ENCODE measurements at places on chromosomes 3 and 15.

DNA sequence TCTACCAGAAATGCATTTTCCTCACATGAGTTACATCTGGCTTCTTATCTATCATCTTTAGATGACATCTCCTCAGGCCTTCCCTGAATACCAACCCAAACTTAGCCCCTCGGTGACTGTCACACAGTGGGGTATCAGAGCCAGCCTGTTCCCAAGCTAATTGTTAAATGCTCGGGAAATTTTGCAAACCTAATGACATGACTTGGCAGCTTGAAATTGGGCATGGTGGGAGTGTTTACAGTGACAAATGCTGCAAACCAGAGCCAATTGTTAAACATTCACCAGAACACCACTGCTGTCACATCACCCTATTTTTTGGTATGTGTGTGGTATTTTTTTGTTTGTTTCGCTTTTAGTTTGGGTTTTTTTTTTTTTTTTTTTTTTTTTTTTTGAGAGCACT lies 130.8 kb downstream of the HCN4 start:
- DNase-seq = no peak

DNA sequence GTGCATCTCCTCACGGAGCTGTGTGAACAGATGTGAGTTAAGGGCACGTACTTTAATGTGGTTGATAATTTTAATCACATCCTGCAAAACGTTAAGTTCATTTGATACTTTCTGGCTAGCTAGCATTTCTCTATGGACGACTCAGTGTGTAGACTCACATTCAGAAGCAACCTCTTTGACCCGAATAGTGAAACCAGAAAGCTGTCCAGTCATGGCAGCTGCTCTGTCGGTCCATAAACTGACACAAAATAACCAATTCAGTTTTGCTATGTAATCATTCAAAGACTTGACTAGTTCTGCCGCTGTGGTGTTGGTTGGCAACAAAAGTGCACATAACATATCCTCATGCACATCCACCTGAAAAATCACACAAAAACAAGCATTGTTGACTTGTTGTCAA lies 3.7 kb upstream of the GFM1 start:
- no peak for DNase-seq

DNA sequence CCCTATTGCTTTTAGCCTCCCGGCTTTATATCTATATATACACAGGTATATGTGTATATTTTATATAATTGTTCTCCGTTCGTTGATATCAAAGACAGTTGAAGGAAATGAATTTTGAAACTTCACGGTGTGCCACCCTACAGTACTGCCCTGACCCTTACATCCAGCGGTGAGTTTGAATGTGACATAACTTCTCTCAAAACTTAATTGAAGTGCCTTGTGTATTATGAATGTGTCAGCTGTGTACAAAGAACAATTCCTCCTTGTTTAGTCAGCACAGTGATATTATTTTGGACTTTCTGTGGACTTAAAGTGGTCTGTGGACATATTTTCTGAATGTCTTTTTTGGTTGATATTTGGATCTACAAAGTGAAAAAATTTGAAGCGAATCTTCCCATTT lies 220 bp downstream of the TP63 start:
- no peak for DNase-seq

DNA sequence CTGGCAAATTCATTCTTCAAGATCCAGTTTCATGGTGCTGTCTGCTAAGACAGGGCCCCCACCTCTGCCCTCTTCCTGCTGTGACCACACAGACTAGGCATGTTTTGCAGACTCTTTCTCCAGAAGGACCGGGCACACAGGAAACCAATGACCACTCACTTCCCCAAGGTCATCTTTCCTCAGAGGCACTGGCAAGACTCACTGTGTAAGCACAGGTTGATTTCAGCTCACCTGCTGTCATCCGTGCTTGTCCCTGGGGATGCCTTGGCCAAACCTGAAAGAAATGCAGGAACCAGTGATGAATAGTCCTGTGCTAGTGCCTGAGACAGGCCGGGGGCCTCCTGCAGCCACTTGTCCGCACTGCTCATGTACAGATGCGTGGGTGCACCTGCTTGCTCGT lies 33.5 kb downstream of the ALS2CL start:
- no peak for DNase-seq

- no peak for DNase-seq
Observed at GRCh38 chr3:73225146-73225855, 163.8 kb downstream of the EBLN2 start.

DNA sequence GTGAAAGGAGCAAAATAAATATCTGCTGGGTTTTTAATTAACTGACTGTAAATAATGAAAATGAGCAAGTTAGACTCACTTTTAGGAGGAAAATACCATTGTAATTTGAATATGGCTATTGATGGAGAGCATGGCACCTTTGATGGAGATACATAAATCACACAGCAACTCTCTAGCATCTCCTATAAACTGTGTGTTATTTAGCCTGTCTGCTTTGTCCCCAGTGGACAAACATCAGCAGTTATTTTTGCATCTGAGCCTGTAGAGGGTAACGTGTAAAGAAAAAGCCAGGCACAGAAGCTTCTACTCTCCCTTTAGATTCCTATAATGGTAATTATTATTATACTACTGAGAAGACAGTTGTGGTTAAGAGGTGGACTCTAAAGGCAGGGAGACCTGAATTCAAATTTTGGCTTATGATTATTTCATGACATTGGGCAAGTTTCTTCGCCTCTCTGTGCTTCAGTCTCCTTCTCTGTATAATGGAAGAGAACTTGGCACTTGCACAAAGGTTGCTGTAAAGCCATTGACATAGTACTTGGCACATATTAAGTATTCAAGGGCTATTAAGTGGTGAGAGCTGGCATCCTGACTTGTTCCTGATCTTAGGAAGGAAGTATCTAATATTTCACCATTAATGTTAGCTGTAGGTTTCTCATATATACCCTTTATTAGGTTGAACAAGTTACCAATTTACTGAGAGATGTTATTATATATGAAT lies 289.5 kb upstream of the TRIM42 start:
- DNase-seq = no peak

Data from CD4-positive, alpha-beta T cell treated with Interleukin-21 for 1 hour (primary cell).